Right ventricle myocardium inferior (tissue), 1 donor: ENCODE measurements at places on chromosomes 7 and 10. TPM values are rescaled to one million over a fixed set of nuclear protein-coding genes. Genes with fewer than 3 reads are reported as not detected.

CFAP58 gene
- 1.1 TPM for total RNA-seq

SH2D4B gene
- not detected for total RNA-seq

SORBS1 gene
- total RNA-seq = 666 TPM

SNX8 gene
- 18.8 TPM for total RNA-seq

PTF1A gene
- not detected for total RNA-seq

FBXL13 gene
- total RNA-seq = 0.24 TPM

HOXA5 gene
- not detected for total RNA-seq

UNCX gene
- total RNA-seq = not detected

KCP gene
- 0.11 TPM for total RNA-seq

VSTM2A gene
- not detected for total RNA-seq

IQUB gene
- 0.54 TPM for total RNA-seq

PSMG3 gene
- total RNA-seq = 13.3 TPM

PSMC2 gene
- total RNA-seq = 131 TPM

RNF148 gene
- 0.32 TPM for total RNA-seq

RBM20 gene
- 103 TPM for total RNA-seq

POLR2J2 gene
- 4.6 TPM for total RNA-seq

CREM gene
- 63.7 TPM for total RNA-seq

AKR1C2 gene
- total RNA-seq = 29.7 TPM

IFIT1B gene
- not detected for total RNA-seq

CLEC5A gene
- 0.41 TPM for total RNA-seq

PRTFDC1 gene
- total RNA-seq = 7.1 TPM

AS3MT gene
- 14.6 TPM for total RNA-seq

CRTAC1 gene
- 1.5 TPM for total RNA-seq

ELFN1 gene
- total RNA-seq = 10.7 TPM

MYL10 gene
- total RNA-seq = not detected

NPFFR1 gene
- total RNA-seq = not detected

BUD23 gene
- 81.1 TPM for total RNA-seq

MALRD1 gene
- total RNA-seq = 1.1 TPM

HKDC1 gene
- not detected for total RNA-seq

ABCB4 gene
- total RNA-seq = 4.4 TPM

SPOCK2 gene
- 10.4 TPM for total RNA-seq

UBE2D4 gene
- 51.2 TPM for total RNA-seq

ZDHHC4 gene
- total RNA-seq = 39.3 TPM

CLCN1 gene
- total RNA-seq = not detected

ANAPC16 gene
- 239 TPM for total RNA-seq

ADARB2 gene
- 0.19 TPM for total RNA-seq

KIF11 gene
- total RNA-seq = 1.1 TPM

PLXNA4 gene
- total RNA-seq = 17.6 TPM

FOXI2 gene
- not detected for total RNA-seq

CDK14 gene
- total RNA-seq = 26.3 TPM

KNDC1 gene
- total RNA-seq = not detected

TAC1 gene
- not detected for total RNA-seq

FANK1 gene
- total RNA-seq = 0.51 TPM

PIK3CG gene
- 2.5 TPM for total RNA-seq
